ENCODE measurements at places on chromosomes 3 and 15.

- no peak for DNase-seq
Measured at GRCh38 chr3:114320246-114320645, 26.4 kb downstream of the TIGIT start.

- DNase-seq, result no peak
Measured at GRCh38 chr3:195757438-195757770, 36.6 kb downstream of the MUC20 start.

- no peak for DNase-seq
Measured at GRCh38 chr3:32217339-32217738, 21.1 kb upstream of the CMTM8 start.

- DNase-seq, result no peak
Measured at GRCh38 chr15:89130201-89130600, 41.9 kb downstream of the ABHD2 start.

DNA sequence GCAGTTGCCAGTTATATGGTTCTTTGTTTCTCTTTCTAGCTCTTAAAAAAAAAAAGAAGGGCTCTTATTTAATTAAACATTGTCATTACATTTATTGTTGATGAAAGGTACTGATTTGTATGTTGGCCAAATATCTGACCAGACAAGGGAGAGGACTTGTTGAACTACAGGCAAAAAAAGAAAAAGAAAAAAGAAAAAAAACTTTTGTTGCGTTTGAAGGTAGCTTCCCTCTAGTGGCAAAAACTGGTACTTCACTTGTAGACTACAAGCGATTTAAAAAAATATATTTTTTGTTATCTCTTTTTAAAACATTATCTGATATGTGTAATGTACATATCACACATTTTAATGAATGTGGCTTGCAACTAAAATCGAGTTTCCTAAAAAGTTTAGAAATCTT lies 280.6 kb downstream of the ROBO2 start:
- DNase-seq, result no peak

DNA sequence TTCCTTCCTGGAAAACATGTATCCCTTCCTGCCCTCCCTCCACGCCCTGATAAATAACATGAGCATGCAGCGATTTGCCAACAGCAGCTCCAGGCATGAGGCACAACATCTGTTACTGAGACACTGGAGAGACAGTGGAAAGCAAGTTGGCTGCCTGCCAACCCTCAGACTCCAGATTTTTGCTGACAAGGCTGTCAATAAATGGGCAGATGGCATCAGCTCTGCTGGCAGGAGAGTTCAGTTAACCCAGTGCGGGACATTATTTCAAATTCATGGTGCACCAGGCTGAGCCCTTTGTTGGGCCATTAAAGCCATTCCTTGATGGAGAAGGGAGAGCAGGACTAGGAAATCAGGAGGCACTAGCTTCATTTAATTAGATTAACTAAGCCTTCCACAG lies 293.3 kb downstream of the MEX3B start:
- DNase-seq, result no peak

GRCh38 chr15:90873998-90874605 lies 5.7 kb downstream of the FURIN start:
- DNase-seq, result no peak

- DNase-seq, result no peak
Measured at GRCh38 chr3:83926291-83926690, 1032.5 kb upstream of the CADM2 start.

DNA sequence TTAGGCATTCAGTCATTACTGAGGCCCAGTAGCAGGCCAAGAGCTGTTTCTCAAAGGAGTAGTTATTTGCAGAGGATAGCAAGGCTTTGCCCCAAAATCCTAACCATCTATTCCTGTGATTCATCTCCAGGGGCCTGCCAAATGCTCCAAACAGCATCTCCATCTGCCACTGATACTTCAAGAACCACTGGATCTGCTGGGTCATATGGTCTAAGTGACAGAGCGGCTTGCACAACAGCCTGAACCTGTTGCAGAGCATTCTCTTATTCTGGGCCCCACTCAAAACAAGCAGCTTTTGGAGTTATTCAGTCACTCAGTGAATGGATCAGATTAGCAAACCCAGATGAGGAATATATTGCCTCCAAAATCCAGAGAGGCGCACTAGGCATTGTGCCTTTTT lies 68.8 kb upstream of the ALDH1A3 start:
- no peak for DNase-seq

GRCh38 chr15:100762913-100763834 lies 116.5 kb upstream of the ALDH1A3 start:
- DNase-seq, result no peak

DNA sequence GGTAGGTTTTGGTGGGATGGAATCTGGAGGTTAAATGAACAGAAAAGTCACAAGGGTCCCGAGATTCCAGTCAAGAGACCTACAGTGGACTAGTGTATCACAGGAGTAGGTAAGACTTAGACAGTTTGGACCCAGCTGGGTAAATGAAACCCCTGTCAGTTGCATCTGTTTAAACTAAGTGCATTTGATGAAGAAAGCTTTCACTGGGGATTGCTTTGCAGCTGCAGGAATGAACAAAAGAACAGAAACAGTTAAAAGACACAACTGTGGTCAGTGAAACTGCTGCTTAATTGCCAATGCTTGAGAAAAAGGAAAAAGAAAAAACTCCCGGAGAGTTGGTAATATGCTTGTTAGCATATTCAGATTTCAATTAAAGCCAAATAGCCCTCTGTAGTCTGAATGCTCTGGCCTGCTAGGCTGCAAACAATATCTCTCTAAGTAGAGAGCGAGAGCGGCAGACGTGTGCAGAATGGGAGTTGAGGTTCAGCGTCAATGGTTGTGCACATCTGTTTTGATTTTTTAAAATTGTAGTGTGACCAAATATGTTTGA lies 37.1 kb downstream of the OXNAD1 start:
- DNase-seq, result no peak

GRCh38 chr3:186329589-186329988 lies 32.4 kb downstream of the DGKG start:
- DNase-seq, result no peak

GRCh38 chr3:113143353-113143752 lies 68.0 kb upstream of the BOC start:
- DNase-seq, result no peak

GRCh38 chr3:101270149-101270548 lies 50.2 kb downstream of the IMPG2 start:
- DNase-seq, result no peak

DNA sequence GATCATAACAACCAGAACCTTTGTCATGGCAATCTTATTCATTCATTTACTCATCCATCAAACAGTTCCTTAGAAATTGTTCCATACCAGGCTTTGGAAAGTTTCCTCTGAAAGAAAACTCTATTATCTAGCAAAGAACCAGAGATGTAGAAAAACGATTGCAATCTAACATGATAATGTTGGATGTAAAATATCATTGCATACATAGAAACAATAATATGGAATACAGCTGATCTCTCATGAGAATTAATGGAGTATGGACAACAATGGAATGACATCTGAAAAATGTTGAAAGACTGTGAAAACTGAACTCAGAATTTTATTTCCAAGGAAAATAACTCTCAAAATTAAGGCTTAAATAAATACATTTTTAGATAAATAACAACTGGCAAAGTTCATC lies 665.4 kb downstream of the NLGN1 start:
- no peak for DNase-seq

- DNase-seq, result no peak
Measured at GRCh38 chr3:133868186-133868585, 27.5 kb downstream of the RAB6B start.

DNA sequence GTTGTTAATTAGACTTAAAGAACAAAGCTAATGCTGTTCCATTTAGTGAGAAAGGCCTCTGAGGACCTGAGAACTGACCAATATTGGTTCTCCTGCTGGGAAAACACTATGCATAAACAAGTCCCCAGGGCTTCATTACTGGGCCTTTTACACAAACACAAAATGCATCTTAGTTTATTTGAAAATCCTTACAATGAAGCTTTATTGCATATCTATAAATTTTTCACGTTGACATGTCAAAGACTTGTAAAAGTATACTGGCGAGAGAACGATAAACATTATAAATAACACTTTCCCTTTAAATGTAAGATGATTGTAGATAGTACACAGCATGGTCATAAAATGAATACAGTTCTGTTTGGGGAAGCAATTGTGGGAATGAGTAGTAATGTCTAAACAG lies 151.7 kb downstream of the ROBO2 start:
- DNase-seq, result no peak

GRCh38 chr15:43492266-43492665 lies 690 bp downstream of the TP53BP1 start:
- no peak for DNase-seq

DNA sequence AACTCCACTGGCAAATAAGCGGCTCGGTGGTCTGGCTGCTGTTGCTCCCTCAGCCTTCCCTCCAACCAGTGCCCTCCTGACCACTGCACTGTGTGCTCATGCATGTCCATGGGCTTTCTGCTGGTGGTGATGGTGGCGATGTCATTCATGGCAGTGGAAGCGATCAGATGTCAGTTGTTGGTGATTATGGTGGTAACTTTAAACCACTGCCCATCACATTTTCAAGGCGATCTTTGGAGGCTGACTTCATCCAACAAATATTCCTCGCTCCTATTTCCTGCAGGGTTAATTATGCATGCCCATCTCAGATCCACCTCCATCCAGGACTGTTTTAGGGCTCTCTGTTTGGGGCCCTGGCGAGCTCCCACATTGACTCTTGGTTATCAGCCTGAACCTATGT lies 13.4 kb upstream of the HCN4 start:
- no peak for DNase-seq

DNA sequence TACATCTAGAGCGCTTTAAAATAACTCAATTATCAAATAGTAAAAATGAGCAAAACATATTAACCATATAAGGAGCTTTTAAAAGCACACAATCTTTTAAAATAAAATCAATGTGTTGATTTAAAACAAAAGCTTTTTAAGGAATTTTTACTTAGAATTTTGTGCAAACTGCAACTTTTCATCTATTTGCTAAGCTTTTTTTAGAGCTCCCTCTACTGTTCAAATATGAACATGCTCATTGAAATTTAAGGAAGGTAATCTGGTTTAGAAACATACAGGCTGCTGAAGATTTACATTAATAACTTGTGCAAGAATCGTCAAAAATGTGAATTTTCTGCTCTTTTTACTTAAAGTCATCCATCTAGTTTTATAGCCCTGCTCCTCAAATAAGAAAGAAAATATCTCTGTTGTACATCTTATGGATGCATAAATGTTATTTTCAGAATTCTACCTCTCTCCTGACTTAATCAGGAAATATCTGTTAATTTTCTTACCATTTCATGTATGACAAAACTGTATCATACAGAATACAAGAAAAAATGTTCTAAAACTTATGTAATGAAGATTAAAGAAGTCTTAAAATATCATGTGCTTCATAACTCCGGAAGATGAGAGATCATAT lies 469.4 kb upstream of the ROBO2 start:
- DNase-seq, result no peak

DNA sequence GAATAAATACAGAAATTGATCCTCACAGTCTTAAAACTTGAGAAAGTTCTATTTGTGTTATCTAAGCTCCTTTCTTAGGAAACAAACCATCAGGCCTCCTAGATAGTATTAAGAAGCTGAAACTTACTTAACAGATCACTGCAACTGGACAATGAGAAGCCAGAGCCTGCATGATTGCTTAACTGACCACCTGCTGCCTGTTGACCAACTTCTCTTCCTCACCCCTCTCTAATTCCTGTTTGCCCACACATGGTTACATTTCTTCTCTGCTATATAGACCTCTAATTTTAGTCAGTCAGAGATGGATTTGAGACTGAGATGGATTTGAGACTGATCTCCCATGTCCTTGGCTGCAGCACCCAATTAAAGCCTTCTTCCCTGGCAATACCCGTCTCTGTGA lies 13.5 kb downstream of the CCPG1 start:
- DNase-seq, result no peak

DNA sequence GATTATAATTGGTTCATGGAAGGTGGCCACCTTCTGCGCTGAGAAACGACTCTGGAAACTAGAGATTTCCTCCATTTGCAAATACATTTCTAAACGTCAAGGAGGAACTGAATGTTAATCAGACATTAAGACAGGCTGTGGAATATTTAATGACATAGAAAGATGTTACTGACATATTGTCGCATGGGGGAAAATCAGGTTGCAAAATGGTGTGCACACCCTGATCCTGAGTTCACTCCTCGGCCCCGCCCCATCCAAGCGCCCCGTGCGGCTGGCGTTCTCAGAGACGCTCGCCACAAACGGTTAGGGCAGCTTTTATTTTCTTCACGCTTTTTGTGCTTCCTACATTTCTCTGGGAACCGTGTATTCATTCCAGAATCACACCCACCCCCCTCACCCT lies 10.7 kb downstream of the H1-8 start:
- DNase-seq, result no peak

GRCh38 chr15:48374472-48374871 lies 43.2 kb downstream of the DUT start:
- no peak for DNase-seq

GRCh38 chr3:40637906-40638305 lies 113.1 kb downstream of the ZNF621 start:
- DNase-seq, result no peak

DNA sequence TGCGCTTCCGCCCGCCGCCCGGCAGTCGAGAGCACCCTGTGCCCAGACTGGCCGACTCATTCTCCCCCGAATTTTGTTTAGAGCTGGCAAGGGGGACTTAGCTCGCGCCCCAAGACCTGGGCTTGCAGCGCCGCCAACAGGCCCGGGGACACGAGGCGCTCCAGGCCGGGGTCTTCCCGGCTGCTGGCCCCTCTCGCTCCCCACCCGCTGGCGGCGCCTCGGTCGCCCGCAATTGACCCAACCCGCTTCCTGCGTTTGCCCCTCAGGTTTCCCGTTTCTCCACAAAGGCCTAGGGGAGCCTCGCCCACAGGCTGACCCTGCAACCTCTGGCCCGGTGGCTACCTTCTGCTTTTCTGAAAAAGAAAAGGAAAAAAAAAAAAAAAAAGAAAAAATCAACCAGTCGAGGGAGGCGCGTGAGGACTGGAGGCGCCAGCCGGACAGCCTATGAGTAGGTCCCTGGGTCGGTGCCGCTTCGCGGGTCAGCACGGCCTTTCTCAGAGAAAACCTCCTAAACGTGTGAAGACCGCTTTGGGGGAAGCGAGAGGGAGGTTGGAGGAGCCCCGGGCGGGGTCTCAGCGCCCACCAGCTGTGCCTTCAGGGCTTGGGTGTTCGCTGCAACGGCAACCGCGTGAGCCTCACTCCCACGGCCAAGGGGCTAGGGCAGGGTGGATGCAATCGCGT lies 7.2 kb downstream of the FOXL2 start:
- no peak for DNase-seq

DNA sequence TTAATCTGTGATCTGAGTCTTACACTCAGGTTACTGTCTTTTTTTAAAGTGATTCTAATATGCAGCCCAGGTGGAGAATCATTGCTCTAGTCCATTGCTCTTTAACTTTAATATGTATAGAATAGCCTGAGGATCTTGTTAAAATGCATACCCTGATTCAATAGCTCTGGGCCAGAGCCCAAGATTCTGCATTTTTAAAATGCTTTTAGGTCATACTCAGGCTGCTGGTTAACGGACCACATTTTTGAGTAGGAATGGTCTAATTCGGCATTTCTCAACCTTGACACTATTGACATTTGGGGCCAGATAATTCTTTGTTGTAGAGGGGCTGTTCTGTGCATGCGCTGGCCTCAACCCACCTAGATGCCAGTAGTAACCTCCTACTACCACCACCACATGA lies 20.9 kb upstream of the FSTL1 start:
- no peak for DNase-seq
